ENCODE measurements at places on chromosomes 6 and 20. TPM values are rescaled to one million over a fixed set of nuclear protein-coding genes. Genes with fewer than 3 reads are reported as not detected.

DNA sequence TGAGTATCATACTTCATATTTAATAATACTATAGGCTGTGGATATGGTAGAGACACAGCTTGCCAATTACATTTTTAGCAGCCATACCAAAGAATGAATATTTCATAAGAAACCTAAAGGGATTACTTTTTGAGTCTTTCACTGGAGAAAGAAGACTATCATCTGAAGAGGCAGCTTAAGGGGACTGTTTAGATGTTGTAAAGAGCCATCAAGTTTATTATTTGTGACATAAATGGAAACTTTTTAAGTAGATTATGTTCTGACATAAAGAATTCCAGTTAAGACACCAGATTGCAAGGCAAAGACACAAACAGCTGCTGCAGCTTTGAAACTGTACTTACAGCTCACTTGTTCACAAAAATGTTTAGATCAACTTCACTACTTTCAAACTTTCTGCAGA, 429.4 kb downstream of the TFAP2A start:
- H3K4me1 ChIP-seq = no peaks in the 10 kb centered on the region
- H3K27ac ChIP-seq = no peak overlapping the region
- no peaks in the 10 kb centered on the region for H3K27me3 ChIP-seq
- no peak overlapping the region for H3K4me3 ChIP-seq

DNA sequence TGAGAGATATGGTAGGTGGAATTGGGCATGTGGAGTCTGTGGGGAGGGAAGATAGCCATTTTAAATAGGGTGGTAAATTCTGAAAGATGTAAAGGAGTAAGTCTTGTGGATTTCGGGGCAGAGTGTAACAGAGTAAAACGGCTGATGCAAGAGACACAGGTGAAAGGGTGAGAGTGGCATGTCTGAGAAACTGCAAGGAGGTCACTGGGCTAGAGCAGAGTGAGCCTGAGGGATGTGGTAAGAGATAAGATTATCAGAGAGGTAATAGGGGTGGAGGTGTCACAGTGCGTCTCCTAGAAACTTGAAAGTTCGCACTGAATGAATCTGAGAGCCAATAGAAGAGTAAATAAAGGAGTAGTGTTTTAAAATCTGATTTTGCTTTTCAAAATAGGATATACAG, 308.1 kb downstream of the EPM2A start:
- no peaks in the 10 kb centered on the region for H3K36me3 ChIP-seq
- no peak for DNase-seq
- H3K27ac ChIP-seq = no peak overlapping the region
- H3K27me3 ChIP-seq = no peaks in the 10 kb centered on the region
- H3K4me3 ChIP-seq = no peak overlapping the region

DNA sequence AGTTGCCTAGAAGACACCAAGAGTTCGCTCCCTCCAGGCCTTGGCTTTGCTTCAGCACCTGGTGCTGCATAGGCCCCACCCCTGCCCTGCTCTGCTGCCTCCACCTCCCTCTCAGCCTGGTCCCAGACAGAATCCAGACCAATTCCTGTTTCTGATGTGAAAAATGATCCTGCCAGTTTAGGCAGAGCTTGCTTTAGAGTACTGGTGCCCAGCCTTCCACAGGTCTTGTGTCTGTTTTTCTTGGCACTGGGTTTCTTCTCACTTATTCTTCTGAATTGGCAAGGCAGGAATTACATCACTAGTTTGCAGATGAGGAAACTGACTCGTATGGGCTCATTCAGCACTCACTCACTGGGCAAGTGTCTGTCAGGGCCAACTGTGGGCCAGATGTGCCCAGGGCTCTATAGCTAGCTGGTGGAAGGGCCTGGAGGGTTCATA, 53.0 kb downstream of the HLA-A start:
- no peak overlapping the region for H3K27ac ChIP-seq
- no peaks in the 10 kb centered on the region for H3K27me3 ChIP-seq
- no peak for DNase-seq
- no peak overlapping the region for H3K4me3 ChIP-seq
- no peaks in the 10 kb centered on the region for H3K36me3 ChIP-seq

- no peaks in the 10 kb centered on the region for H3K27me3 ChIP-seq
- no peak for DNase-seq
- no peaks in the 10 kb centered on the region for H3K36me3 ChIP-seq
- H3K4me1 ChIP-seq = no peaks in the 10 kb centered on the region
Measured at GRCh38 chr6:113458368-113459010, 398.7 kb upstream of the MARCKS start.

DNA sequence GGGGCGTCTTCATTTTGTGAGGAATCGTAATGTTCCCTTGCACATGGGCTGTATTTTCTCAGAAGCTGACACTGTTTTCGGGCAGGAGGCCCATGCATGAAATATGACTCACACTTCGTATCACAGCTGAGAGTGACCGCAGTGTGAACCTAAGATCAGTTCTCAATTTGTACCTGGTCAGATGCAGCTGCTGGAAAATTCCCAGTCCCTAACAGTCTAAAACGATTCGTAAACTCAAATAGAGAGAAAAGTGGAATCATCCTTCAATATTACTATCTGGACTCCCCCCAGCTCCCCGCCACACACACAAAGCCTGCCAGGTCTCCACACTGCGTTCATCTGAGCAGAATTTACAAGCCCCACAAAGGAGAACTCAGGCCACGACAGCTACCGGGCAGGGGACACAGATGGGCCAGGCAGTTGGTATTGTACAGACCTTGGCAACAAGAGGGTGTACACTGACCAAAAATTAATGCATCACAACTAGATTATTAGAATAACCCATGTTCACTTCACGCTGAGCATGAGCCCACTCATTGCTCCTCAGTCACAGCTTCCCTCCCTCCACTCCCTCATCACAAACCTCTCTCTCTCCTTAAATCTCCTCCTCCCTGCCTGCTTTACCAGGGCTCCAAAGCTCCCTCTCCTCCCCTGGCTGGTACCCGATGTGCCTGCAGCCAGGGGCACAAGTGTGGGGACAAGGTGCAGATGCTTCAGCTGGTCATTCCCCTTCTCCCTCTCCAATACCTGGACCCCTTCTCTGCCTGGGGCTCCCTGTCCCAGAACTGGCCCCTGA, 488.4 kb downstream of the PREX1 start:
- H3K27ac ChIP-seq = no peak overlapping the region
- H3K36me3 ChIP-seq = no peaks in the 10 kb centered on the region
- H3K4me1 ChIP-seq = no peaks in the 10 kb centered on the region
- H3K4me3 ChIP-seq = no peak overlapping the region
- H3K27me3 ChIP-seq = peaks cover 31% of the 10 kb centered on the region

DNA sequence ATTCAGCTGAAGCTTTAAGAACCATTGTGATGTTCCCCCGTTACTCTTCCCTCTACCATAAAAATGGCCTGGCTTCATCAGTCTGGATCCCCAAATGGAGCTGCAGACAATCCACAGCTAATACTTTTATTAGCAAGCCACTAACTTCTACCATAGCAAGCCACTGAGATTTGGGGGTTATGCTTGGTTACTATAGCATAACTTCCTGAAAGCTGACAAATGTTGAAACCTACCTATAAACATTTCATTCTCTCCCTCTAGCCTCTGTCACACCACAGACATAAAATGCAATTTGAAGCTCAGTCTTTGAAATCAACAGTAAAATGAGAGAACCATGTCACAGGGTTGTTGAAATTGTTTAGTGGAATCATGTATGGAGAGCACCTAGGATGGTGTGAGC, 3.0 kb upstream of the HTR1E start:
- H3K27ac ChIP-seq = no peak overlapping the region
- no peak overlapping the region for H3K4me3 ChIP-seq
- peaks cover 8% of the 10 kb centered on the region for H3K4me1 ChIP-seq
- no peak for DNase-seq

- no peak for DNase-seq
- no peaks in the 10 kb centered on the region for H3K36me3 ChIP-seq
- no peak overlapping the region for H3K27ac ChIP-seq
- no peak overlapping the region for H3K4me3 ChIP-seq
- H3K27me3 ChIP-seq = no peaks in the 10 kb centered on the region
Measured at GRCh38 chr6:149064001-149064659, 253.4 kb upstream of the TAB2 start.

- DNase-seq = no peak
- no peak overlapping the region for H3K27ac ChIP-seq
- no peaks in the 10 kb centered on the region for H3K27me3 ChIP-seq
- H3K36me3 ChIP-seq = no peaks in the 10 kb centered on the region
Measured at GRCh38 chr6:113805173-113805790, 51.9 kb upstream of the MARCKS start.

- no peak overlapping the region for H3K27ac ChIP-seq
- no peak for DNase-seq
- H3K36me3 ChIP-seq = no peaks in the 10 kb centered on the region
- H3K4me3 ChIP-seq = no peak overlapping the region
Measured at GRCh38 chr6:163201855-163202254, 212.7 kb upstream of the QKI start.

GRCh38 chr6:160418370-160418769, 70.2 kb downstream of the SLC22A3 start:
- no peak for DNase-seq
- H3K4me1 ChIP-seq = no peaks in the 10 kb centered on the region
- no peak overlapping the region for H3K4me3 ChIP-seq
- no peaks in the 10 kb centered on the region for H3K36me3 ChIP-seq
- H3K27ac ChIP-seq = no peak overlapping the region
- H3K27me3 ChIP-seq = no peaks in the 10 kb centered on the region

- no peaks in the 10 kb centered on the region for H3K4me1 ChIP-seq
- no peaks in the 10 kb centered on the region for H3K36me3 ChIP-seq
- DNase-seq = no peak
- H3K4me3 ChIP-seq = no peak overlapping the region
- H3K27me3 ChIP-seq = no peaks in the 10 kb centered on the region
Measured at GRCh38 chr6:55674672-55675071, 95.7 kb upstream of the HMGCLL1 start.

GRCh38 chr6:170296423-170296745, 5.5 kb upstream of the DLL1 start:
- H3K36me3 ChIP-seq = no peaks in the 10 kb centered on the region
- no peak overlapping the region for H3K27ac ChIP-seq
- no peak for DNase-seq
- H3K4me3 ChIP-seq = peak overlapping the region; percentile 57

GRCh38 chr6:40268614-40269013, 318.6 kb downstream of the LRFN2 start:
- H3K36me3 ChIP-seq = no peaks in the 10 kb centered on the region
- peaks cover 4% of the 10 kb centered on the region for H3K27me3 ChIP-seq
- H3K4me3 ChIP-seq = no peak overlapping the region
- DNase-seq = no peak
- no peaks in the 10 kb centered on the region for H3K4me1 ChIP-seq

DNA sequence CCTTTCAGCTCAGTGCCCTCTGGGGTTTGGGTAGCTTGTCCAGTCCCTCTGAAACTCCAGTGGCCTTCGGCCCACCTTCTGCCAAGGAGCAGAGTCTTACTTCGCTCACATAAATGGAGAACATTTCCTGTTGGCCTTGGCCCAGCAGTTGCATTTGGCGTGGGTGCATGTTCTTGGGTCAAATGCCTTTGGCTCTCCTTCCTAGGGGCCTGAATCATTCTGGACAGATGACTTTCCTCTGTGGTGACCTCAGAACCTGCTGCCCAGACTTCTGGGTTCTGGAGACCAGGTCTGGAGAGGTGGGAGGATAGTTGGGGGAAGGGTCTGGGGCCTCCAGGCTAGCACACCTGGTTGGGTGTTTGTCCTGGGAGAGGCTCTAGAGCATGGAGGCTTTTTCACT, 29.3 kb downstream of the BCAS4 start:
- no peaks in the 10 kb centered on the region for H3K4me1 ChIP-seq
- H3K27ac ChIP-seq = no peak overlapping the region
- no peak overlapping the region for H3K4me3 ChIP-seq

GRCh38 chr6:128139519-128139918, 238.7 kb upstream of the THEMIS start:
- no peaks in the 10 kb centered on the region for H3K27me3 ChIP-seq
- DNase-seq = no peak

DNA sequence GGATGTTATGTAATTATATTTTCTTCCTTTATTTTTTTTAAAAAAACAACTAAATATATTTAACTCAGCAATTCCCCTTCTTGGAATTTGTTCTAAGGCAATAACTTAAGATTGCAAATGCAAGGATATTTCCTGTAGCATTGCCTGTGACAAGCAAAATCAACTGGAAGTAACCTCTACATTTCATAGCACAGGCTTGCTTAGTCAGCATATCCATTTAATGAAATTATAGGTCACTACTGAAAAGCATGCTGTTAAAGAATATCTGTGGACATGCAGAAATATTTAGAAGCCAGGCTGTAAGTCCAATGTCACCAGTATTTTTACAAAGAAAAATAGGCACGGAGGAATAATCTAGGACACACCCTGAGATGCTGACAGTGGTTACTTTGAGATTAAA, 8.7 kb upstream of the MEP1A start:
- no peak for DNase-seq
- H3K4me3 ChIP-seq = no peak overlapping the region
- H3K27me3 ChIP-seq = no peaks in the 10 kb centered on the region

GRCh38 chr6:157584036-157584435, 203.0 kb downstream of the ZDHHC14 start:
- DNase-seq = no peak
- no peaks in the 10 kb centered on the region for H3K36me3 ChIP-seq
- H3K27ac ChIP-seq = no peak overlapping the region
- peaks cover 10% of the 10 kb centered on the region for H3K4me1 ChIP-seq
- no peak overlapping the region for H3K4me3 ChIP-seq
- H3K27me3 ChIP-seq = no peaks in the 10 kb centered on the region

- DNase-seq = no peak
- no peak overlapping the region for H3K27ac ChIP-seq
- H3K36me3 ChIP-seq = no peaks in the 10 kb centered on the region
- no peaks in the 10 kb centered on the region for H3K27me3 ChIP-seq
- peaks cover 3% of the 10 kb centered on the region for H3K4me1 ChIP-seq
Measured at GRCh38 chr6:110394409-110394808, 21.0 kb downstream of the DDO start.

DNA sequence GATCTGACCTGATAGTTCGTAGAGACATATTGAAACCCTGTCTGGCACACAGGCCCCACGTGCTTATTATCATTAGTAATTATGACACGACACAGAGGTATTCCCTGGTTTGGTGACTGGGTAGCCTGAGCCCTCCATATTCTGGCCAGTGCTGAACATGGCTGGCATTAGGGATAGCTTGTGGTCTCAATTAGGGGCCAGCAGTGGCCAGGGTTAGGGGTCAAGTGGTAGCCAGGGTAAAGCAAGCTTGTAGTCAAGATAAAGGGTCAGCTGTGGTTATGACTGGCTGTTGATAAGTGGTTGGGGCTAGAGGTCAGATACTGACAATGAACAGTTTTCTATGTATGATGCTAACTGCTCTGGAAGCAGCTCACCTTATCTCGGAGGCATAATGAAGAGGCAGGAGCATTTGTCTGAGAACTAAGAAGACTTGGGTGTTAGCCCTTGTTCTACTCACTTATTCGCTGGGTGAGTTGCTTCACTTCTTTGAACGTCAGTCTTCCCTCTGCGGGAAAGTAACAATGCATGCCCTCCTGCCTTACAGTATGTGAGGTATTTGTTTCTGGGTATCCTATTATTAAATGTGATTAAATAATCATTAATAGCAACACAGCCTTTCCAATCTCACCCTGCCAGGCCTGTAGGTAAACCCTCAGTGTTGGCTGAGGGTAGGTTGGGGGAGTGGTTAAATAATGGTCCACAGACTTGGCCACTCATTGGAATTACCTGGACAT, 66.7 kb downstream of the VEGFA start:
- no peak for DNase-seq
- no peak overlapping the region for H3K27ac ChIP-seq
- no peaks in the 10 kb centered on the region for H3K4me1 ChIP-seq

WFDC5 gene
- 284 TPM for total RNA-seq

SIRPA gene
- total RNA-seq = 48.8 TPM

NR2E1 gene
- total RNA-seq = not detected

RAE1 gene
- total RNA-seq = 31.2 TPM

TMEM14B gene
- 42.0 TPM for total RNA-seq

BPIFA1 gene
- total RNA-seq = not detected

CRYBG1 gene
- total RNA-seq = 105 TPM

All from suprapubic skin (tissue), 4 donors.